Subcutaneous preadipocyte (primary cell): ENCODE measurements at places on chromosomes 6 and 20. TPM values are rescaled to one million over a fixed set of nuclear protein-coding genes. Genes with fewer than 3 reads are reported as not detected.

SPDEF gene
- not detected in 2 replicates for total RNA-seq

XRN2 gene
- 83.8 and 106 TPM in 2 replicates for total RNA-seq

POM121L2 gene
- total RNA-seq, result not detected in 2 replicates

ZBTB9 gene
- 4.0 and 6.1 TPM in 2 replicates for total RNA-seq

SCUBE3 gene
- 3.3 and 26.2 TPM in 2 replicates for total RNA-seq

RSPH9 gene
- total RNA-seq, result 0.39 and 0.73 TPM in 2 replicates

MYL9 gene
- 11.3 and 23.1 TPM in 2 replicates for total RNA-seq
